ENCODE measurements at places on chromosomes 16 and 17.

- DNase-seq, result no peak
Measured at GRCh38 chr17:29929533-29930408, at the start of gene SSH2. SSH2 (minus strand) TSS chr17:29930228; CDS start chr17:29930000, 228 bp downstream.

DNA sequence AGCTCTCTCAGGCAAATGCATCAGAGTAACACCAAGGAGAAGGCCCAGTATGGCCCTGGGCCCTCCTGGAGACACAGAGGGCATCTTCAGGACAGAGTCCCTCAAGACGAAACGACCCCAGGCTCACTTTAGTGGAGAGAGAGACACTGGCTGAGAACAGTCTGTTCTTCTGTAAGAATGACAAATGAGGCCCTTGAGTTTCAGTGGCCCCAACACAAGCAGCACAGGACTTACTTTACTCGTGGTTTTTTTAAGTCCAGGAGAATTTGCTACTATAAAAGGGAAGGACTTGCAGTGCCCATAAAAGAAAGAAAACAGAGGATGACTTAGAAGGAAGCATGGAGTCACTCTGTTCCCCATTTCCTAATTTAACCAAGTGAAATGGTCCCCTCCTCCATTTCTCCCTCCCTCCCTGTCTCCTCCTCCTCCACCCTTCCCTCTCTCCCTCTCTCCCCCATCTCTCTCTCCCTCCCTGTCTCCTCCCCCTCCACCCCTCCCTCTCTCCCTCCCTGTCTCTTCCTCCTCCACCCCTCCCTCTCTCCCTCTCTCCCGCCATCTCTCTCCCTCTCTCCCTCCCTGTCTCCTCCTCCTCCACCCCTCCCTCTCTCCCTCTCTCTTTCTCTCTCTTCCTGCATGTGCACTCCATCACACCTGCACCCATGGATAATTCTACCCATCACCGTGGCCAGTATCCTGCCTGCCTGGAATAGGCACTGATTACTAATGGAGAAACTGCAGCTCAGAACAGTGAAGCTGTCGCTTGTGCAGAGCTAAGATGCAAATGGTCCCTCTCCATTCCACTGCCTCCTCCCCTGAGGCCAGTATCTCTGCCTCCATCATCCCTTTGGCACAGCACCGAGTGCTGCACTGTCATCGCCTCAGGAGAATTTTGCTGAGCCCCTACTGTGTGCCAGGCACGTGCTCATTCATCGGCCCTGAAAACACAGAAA lies 47.3 kb upstream of the RBFOX3 start:
- no peak for DNase-seq

DNA sequence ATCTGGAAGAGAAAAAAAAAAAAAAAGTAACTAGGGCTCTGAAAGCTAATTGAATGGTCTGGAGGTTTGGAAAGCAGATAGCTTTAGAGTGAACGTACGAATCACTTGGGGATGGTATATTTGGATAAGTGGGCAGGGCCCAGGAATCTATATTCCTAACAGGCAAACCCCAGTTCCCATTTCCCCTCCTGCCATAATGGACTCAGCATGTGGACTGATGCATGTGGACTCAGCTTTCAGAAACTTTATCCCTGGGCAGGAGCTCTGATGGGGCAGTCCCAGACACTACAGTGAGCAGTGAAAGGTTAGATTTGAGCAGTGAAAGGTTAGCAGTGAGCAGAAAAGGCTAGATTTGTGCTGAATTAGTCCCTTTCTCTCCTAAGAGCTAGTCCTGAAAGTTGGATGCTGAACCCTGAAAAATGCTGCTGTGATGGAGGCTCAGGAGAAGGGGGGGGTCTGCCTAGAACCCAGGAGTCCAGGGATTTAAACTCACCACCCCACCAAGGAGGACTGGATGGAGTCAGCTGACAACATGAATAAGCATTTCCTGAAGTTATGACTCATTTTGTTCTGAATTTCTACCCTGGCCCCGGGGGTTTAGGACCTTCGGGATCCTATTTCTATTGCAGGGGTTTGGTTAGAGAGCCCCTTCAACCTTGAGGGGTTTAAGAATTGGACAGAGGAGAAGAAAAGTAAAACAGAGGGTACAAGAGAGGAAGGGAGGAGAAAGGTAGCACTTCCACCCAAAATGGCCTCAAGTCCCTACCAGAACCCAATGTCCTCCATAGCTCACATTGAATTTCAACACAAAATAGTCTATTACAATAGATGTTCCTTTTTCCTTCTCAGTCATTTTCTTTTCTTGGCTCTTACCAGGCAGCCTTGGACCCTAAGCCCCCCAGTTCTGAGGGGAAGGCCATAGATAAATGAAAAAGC lies 10.3 kb upstream of the FZD2 start:
- no peak for DNase-seq

DNA sequence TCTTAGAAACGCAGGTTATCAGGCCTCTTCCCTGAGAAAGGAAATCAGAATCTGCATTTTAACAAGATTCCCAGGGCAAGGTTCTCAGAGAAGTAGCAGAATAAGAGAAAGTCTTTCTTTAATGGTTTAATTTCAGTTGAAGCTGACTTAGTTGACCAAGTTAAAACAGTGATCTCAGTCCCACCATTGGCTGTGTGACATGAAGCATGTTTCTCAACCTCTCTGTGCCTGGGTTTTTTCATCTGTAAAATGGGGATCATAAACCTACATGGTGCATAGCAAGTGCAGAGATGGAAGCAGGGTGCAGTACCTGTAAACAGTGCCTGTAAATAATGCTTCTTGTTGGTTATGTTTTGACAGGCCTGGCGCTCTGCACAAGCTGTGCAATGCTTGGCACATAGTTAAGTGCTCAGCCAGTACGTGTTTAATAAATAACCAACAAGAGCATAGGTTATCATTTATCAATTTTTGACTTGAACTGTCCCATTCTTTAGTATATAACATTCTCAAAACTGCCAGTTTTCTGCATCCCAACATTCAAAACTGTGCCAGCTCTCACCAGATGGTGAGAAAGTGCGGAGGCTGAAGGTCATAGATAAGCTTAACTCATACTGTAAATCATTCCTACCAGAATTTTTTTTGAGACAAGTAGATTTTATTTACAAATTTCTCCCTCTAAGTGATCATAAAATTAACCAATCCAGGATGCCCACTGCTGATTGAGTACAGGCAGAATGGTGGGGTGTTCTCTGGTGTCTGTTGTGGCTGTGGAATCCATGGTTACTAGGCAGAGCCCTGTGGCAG lies 6.9 kb downstream of the C17orf67 start:
- DNase-seq, result no peak

GRCh38 chr17:58884161-58884560 lies 128.5 kb downstream of the PPM1E start:
- DNase-seq, result no peak

DNA sequence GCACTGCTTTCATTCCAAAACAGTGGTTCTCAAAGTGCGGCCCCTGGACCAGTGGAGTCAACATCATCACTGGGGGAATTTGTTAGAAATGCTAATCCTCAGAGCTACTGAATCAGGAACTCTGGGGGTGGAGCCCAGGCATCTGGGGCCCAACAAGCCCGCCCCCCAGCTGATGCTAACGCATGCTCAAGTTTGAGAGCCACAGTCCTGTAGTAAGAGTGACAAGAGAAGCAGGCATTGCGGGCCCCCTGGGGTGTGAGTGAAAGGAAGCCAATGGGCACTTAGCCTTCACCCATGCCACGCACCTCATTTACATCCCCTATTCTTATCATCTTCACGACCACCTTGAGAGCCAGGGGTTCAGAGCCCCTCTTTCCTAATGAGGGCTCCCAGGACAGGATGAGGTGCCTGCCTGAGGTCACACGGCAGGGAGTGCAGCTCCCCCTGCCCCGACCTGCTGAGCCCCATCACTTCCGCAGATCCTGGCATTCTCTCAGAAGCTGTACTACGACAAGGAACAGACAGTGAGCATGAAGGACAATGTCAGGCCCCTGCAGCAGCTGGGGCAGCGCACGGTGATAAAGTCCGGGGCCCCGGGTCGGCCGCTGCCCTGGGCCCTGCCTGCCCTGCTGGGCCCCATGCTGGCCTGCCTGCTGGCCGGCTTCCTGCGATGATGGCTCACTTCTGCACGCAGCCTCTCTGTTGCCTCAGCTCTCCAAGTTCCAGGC lies 9.1 kb downstream of the CA4 start:
- DNase-seq, result peak; percentile 69

DNA sequence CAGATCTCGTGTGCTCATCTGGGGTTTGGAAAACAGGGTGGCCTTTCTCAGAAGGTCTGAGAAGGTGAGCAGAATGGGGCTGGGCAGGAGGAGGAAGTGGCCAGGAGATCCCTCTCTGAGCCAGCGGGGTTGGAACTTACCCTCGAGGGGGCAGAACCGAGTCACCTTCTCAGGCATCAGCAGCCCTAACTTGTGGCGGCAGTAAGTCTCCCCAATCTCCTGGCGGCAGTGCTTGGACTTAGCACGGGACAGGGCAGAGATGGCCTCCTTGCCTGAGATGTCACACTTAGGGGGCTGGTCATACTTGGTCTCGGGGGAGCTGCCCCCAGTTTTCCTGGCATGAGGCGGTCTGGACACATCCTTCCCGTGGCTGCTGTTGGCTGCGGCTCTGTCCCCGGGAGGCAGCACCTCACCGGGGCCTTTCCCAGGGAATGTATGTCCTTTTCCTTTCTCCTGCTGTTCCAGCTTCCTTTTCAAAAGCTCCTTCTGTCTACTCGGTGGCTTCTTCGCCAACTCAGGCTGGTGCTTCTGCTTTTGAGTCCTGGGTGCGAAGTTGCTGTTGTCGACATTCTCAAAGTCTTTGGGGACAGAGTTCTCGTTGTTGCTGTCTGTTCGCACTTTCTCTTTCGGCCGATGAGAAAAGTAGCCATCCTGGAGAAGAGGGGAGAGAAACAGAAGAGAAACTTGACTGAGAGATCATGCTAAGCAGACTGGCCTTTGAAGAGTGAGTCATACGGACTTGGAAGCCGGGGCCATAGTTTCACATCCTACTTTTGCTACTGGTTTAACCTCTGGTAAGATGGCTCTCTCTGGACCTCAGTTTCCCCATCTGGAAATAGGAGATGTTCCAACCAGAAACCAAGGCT lies 211.7 kb downstream of the XYLT1 start:
- DNase-seq, result no peak

GRCh38 chr16:75064403-75065148 lies 52.0 kb downstream of the LDHD start:
- DNase-seq, result no peak

DNA sequence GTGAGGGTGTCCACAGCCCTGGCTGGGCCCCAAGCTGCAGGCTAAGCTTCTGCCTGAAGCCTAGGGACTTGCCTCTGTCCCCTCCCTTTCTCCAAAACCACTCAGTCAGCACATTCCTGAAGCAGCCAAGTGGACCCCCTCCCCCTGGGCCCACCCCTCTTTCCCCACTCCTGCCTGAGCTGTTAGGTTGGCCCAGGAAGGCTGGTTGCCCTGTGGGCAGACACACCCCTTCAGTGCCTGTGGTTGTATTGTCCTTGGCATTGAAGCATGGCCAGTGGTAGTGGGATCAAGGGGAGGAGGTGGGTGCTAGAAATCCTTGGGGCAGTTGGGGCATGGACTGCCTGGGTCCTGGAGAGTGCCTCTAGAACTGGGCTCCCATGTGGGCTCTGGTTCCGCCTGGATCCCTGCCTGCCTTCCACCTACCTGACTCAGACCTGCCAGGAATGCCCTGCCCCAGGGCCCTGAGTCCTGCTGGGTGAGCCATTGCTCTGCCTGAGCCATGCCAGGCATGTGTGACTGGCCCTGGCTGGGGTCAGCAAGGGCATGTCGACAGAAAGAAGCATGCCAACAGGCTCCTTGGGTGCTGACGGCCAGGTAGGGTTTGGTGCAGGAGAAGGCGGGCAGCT lies 2.1 kb downstream of the TRAF4 start:
- no peak for DNase-seq

DNA sequence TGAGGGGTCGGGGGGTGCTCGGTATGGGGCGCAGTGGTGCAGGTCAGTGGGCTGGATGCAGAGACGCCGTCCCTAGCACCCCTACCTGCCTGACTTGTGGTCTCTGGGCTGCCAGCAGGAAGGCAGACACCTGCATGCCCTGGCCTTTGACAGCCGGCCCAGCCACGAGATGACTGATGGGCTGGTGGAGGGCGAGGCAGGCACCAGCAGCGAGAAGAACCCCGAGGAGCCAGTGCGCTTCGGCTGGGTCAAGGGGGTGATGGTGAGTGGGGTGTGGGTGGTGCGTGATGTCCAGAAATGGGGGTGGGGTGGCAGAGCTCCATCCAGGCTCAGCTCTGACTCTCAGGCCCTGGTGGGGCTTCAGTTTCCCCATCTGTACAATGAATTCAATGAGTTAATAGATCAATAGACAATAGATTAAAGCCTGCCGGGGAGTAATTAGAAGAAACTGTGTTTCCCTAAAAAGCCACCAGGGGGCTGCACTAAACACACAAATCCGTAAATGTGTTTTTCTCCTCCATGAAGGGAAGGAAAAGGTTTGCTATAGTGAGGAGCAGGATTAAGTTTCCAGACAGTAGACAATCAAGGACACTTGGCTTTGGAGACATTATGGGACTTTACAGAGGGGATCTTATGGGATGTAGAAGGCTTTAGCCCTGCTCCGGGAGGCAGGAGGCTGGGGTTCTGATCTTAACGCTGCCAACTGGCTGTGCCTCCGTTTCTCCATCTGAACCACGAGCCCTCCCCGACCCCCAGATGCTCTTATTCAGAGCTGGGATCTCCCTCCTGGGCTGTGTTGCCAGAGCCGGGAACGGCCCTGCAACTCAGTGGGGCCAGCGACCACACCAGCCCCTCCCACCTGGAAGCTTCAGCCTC lies 2.2 kb downstream of the SLC12A3 start:
- no peak for DNase-seq

DNA sequence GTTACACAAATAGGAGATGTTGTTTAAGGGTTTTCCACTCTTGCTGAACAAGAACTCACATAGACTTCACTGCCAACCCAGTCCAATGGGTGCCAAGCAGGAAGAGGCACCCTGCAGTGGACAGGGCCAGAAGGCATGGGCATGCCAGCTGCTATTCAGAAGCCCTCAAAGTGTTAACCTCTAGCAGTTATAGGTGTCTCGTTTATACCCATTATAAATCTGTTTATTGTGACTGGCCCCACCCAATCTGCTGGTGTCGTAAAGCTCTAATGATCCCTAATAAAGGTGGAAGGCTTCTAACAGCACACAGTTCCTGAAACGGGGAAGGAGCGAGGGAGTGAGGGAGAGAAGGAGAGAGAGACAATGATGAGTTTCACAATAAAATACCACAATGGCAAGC lies 23.9 kb downstream of the HNF1B start:
- no peak for DNase-seq

DNA sequence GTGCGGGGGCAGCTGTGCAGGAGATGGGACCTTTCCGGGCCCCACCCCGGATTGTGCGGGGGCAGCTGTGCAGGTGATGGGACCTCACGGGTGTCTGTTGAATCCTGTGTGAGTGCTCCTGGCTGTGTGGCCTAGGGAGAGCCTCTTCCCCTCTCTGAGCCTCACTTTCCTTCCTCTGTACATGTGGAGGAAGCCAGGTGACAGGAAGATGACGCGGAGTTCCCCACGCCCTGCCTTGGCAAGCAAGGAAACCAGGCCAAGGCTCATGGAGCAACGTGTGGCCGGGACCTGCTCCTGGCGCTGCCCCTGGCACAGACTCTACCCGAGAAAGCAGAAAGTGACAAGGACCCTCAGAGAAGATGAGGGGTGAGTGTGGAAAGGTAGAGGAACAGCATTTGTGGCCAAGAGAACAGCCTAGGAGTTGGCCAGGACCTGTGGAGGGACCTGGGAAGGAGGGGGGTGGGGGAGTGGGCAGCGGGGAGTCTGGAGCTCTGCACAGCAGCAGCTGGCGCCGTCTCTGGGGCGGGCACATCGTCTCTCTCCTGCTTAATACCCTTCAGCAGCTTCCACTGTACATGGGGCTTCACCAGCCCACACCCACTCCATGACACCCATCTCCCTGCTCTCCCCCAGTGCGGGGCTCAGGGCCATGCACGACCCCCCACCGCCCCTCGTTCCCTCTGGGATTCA lies 38.4 kb upstream of the PABPN1L start:
- DNase-seq, result no peak

GRCh38 chr16:49651996-49652395 lies 203.9 kb downstream of the ZNF423 start:
- DNase-seq, result no peak

GRCh38 chr17:550463-551180 lies 164.0 kb downstream of the VPS53 start:
- DNase-seq, result no peak
